ENCODE measurements at places on chromosomes 16 and 17. TPM values are rescaled to one million over a fixed set of nuclear protein-coding genes. Genes with fewer than 3 reads are reported as not detected.
A peak's percentile ranks its signal among the peaks of the same experiment; 100 is the strongest.

GRCh38 chr16:27080895-27081294 lies 14.2 kb downstream of the C16orf82 start:
- H3K4me3 ChIP-seq, result no peak overlapping the region
- no peak for DNase-seq
- H3K36me3 ChIP-seq, result no peaks in the 10 kb centered on the region
- H3K27me3 ChIP-seq, result peaks cover 33% of the 10 kb centered on the region
- no peak overlapping the region for H3K27ac ChIP-seq
- no peaks in the 10 kb centered on the region for H3K4me1 ChIP-seq

The PDILT gene
- total RNA-seq, result not detected

GRCh38 chr17:63701456-63701820 lies 1.5 kb upstream of the LIMD2 start:
- peaks cover 11% of the 10 kb centered on the region for H3K4me1 ChIP-seq
- peak overlapping the region; percentile 65 for H3K4me3 ChIP-seq
- peaks cover 7% of the 10 kb centered on the region for H3K36me3 ChIP-seq
- H3K27ac ChIP-seq, result peak overlapping the region; percentile 41

- no peak overlapping the region for H3K4me3 ChIP-seq
- H3K27me3 ChIP-seq, result no peaks in the 10 kb centered on the region
- H3K4me1 ChIP-seq, result peaks cover 20% of the 10 kb centered on the region
- no peak for DNase-seq
- H3K36me3 ChIP-seq, result peaks cover 1% of the 10 kb centered on the region
- no peak overlapping the region for H3K27ac ChIP-seq
Measured at GRCh38 chr17:16293931-16294330, 59.3 kb downstream of the CENPV start.

The INTS2 gene
- total RNA-seq, result 16.9 TPM

The OR1F1 gene
- total RNA-seq, result not detected

DNA sequence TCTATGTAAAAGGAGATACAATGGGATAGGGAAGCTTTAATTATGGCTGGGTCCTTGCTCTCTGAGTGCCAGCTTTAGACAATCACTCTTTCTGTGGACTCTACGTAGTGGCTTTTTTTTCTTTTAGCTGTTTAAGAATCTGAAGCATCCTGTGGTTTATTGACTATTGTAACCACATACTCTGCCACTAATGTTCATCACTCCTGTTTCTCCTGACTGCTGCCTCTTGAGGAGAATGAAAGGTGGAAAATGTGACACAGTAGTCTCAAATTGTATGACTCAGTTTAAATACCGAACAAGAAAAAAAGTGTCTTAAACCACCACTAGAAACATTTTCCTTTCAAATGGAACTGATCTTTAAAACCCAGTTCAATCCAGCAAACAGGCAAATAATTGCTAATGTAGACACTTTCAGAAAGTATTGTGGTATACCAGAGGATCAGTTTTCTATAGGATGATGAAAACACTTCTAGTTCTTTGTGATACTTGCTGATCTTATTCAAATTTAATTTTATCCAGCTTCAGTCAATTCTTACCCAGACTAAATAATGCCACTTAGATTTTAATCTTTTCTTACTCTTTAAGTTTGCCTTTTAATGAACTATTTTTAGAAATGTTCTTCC lies 302.7 kb upstream of the PMFBP1 start:
- H3K27ac ChIP-seq, result no peak overlapping the region
- DNase-seq, result no peak

- no peak for DNase-seq
Measured at GRCh38 chr17:8844229-8845218, 22.9 kb downstream of the PIK3R6 start.

- H3K27ac ChIP-seq, result no peak overlapping the region
- peaks cover 13% of the 10 kb centered on the region for H3K4me1 ChIP-seq
- no peak overlapping the region for H3K4me3 ChIP-seq
Measured at GRCh38 chr16:75097941-75098901, 18.4 kb downstream of the LDHD start.
